ENCODE measurements at places on chromosomes 1 and 21.

GRCh38 chr1:92317836-92318493 lies 19.1 kb downstream of the RPAP2 start:
- DNase-seq: peak; percentile 59

DNA sequence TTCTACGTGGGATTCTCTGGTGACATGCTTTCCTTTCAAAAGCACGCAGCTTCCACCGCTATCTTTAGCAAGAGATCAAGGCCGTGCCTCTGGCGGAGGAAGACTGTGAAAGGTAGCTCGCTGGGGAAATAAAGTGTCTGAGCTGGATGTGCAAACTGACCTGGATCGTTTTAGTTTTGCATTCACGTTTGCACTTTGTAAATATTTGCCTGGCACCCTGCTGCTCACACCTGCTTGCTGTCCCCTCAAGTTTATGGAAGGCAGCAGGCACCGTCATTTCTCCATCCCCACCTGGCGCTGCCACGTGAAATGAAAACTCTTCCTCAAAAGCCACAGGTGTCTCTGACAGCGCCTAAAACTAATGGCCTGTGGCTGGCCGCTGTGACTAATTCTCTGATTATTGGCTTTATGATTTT lies 44.0 kb upstream of the TARDBP start:
- DNase-seq: no peak

DNA sequence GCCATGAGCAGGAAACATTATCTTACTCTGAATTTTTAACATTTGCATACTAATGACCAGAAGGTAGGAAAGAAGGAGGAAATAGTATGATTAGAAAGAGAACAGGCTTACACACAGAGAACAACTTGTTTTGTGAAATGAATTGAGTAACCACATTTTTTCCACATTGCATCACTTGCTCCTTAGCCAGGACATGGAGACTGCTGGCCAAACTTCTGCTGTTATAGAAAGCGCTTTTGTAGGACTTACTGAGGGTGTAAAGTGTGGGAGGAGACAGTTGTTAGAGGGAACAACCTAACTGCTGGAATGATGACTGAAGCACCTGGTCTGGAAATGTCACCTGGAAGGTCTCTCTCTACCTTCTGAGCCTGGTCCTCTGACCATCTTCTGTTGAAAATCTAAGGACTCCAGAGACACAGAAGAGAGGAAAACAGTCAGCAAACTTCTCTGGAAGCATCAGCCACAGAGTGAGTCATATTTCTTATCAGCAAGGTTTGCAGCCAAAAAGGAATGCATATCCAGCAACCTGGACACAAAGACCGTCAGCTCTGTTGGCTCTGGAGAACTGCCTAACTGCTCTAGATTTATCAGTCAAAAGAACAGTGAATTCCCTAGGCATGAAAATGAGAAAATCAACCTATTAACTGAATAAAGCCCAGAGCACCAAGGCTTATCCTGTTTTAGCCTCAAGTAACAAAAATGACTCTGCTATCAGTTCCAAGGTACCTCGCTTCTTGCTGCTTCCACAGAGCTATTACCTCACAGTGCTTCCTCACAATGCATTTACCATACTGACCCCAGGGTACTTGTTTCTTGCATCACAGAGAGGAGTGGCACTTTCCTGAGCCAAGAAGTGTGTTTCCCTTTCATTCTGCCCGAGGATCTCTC lies 88.0 kb upstream of the SLFNL1 start:
- no peak for DNase-seq

- no peak for DNase-seq
These were observed 74.7 kb upstream of the CLDN14 start for GRCh38 chr21:36554411-36555157.

DNA sequence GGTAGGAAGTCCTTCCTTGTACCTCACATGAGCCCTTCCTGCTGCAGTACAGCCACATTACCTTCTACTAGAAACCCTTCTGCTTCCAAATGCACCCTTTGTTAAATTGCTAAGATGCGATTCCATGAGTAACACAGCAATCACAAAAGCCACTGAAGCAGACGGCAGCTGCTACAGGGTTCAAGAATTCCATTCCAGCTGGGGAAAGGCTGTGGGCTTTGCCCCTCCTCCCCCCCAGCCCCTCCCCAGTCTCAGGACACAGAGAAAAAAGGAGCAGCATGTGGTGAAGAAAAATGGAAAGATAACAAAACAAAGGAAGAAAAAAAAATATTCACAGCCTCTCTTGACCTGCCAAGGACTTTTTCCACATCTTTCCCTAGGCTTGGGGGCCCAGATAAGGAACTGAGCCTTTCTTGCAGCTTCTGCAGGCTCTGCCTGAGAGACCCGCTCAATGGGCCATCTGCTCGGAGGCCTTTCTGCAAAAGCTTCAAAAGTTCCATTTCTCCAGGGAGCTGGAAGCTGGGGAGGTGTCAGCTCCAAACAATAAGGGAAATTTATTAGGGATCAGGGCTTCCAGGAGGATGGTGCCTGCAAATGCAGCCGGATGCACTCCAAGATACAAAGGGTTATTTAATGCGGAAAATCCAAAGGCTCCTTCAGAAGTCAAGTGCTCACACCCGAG lies 72.1 kb downstream of the SYT2 start:
- no peak for DNase-seq

DNA sequence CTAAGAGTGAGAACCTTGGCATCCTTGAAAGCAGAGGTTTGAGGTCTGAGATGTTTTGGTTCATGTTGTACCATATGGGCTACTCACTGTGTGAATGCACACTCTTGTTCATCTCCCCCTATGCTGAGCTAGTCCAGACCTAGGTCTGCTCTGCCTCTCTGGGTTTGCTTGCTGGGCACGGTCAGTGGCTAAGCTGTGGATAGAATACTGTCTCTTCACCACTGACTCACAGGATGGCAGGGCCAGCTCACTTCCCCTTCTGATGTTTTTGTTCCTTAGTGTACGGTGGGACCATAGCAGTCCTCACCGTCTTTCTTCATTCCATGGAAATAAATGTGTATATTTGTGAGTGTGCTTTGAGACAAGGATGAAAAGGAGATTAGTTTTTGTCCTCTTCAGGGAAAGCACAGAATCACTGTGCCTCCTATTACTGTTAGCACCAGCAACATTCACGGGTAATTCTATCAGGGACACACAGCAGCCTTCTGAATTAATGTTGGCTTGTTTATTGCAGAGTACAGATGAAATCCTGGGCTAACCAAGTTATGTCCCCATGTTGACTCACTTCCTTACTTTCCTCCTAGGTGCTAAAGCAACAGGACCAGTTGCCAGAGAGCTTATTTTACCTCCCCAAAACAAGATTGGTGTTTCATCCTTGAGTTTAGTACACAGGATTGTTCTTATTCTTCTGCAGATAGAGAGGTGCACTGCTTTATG lies 56.9 kb upstream of the IVNS1ABP start:
- DNase-seq: no peak

- DNase-seq: no peak
These were observed 94.1 kb downstream of the TGFBR3 start for GRCh38 chr1:91791691-91792488.

All from CD4-positive, CD25-positive, alpha-beta regulatory T cell (primary cell).